ENCODE measurements at places on chromosomes 11 and 22. TPM values are rescaled to one million over a fixed set of nuclear protein-coding genes. Genes with fewer than 3 reads are reported as not detected.

Gene TRIM51
- total RNA-seq = not detected

Gene ART1
- total RNA-seq = not detected

Gene HPX
- 0.28 TPM for total RNA-seq

Gene HOATZ
- total RNA-seq = not detected

Gene TUB
- 1.3 TPM for total RNA-seq

Gene TRAF6
- total RNA-seq = 4.4 TPM

Gene PARVG
- total RNA-seq = not detected

Gene PDGFD
- total RNA-seq = 1.9 TPM

Gene OR52E6
- total RNA-seq = not detected
